Omental fat pad (tissue), 4 donors: ENCODE measurements at places on chromosomes 12 and 14.

GRCh38 chr12:88993651-88994050, 358.6 kb downstream of the DUSP6 start:
- no peak for DNase-seq

- no peak for DNase-seq
Measured at GRCh38 chr14:38255673-38256532, at the start of gene CLEC14A. Gene CLEC14A, minus strand, starts transcription at chr14:38256093. Its CDS starts 71 bp downstream, at chr14:38256022.

DNA sequence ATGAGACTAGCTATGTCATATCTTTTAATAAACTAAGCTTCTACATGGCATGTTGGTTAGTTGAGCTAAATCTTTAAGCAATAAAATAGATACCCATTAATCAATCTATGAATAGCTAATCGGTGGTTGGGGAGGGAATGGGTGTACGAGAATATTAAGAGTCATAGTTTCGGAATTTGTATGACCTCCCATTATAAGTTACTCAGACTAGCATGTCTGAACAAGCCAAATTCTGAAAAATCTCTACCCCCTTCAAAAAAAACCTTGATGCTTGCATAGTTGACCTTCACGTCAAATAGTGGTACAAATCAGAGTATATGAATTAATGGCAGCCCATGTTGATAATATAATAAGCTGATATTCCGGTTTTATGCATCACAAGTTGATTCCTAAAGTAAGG, 60.0 kb downstream of the PLEKHG7 start:
- DNase-seq, result no peak

- DNase-seq, result no peak
Measured at GRCh38 chr14:78248501-78249090, 78.4 kb downstream of the NRXN3 start.

GRCh38 chr12:119615518-119616475, 22.2 kb downstream of the TMEM233 start:
- no peak for DNase-seq

- DNase-seq, result no peak
Measured at GRCh38 chr14:93100570-93100969, 15.2 kb downstream of the ITPK1 start.

DNA sequence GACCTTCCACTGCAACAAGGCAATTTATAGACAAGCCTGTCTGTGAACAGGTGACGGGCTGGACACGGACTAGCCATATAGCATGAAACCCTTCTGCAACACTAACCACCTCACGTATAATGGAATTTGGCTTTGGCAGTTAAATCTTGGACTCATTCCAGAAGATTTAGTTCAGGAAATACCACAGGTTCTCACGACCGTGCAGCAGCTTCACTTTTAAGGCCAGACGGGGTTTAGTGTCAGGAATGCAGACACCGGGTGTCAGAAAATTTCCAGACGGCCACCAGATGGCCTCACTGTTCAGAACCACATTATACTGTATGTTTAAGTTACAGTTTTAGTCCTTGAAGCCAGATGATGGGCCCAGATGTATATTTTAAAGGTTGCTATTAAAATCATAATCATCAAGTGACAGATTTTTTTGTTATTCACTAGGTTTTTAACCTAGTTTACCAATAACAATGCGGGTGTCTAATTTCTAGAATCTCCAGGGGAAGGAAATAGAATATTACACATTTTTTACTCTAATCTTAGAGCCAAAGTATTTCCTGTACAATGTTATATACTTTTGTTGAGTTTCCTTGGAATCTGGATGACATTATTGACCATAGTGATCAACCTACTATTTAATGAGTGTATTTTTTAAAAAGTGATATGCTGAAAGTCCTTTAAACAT, 90.5 kb upstream of the TMPO start:
- DNase-seq, result no peak

DNA sequence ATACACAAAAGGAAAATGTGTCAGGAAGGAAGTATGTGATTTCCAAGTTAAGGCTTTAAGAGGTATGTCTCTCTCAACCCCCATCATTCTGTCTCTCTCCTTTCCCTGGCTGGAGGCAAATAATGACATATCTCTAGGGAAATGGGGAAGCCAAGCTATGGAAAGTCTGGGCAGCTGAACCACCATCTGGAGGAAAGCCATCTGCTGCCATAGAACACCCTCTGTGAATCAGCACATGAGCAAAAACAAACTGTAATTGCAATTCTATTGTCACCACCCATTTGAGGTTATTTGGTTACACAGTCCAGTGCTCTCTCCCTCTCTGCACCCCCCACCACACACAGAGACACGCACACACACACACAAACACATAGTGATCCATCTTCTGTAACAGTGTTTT, 766.2 kb downstream of the FLRT2 start:
- DNase-seq, result no peak

DNA sequence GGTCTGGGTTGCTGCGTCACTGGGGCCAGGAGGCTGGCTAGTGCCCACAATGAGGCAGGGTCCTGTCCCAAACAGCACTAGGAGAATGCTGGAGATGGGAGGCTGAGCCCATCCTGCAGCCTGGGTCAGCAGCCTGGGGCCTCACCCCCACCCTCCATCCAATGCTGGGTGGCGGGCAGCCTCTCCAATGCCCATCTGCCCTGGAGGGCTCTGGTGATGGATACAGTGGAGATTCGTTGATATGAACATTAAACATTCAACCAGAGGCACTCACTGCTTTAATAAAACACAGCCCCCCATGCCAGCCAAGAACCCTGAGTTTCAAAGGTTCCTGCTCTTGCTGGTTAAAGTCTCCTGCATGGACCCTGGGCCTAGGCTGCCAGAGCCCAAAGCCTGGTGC, 19.5 kb upstream of the HHIPL1 start:
- no peak for DNase-seq

- DNase-seq, result no peak
Measured at GRCh38 chr12:14416658-14417057, 51.2 kb downstream of the ATF7IP start.

- DNase-seq, result no peak
Measured at GRCh38 chr14:20836668-20837338, 34.2 kb upstream of the RNASE1 start.

DNA sequence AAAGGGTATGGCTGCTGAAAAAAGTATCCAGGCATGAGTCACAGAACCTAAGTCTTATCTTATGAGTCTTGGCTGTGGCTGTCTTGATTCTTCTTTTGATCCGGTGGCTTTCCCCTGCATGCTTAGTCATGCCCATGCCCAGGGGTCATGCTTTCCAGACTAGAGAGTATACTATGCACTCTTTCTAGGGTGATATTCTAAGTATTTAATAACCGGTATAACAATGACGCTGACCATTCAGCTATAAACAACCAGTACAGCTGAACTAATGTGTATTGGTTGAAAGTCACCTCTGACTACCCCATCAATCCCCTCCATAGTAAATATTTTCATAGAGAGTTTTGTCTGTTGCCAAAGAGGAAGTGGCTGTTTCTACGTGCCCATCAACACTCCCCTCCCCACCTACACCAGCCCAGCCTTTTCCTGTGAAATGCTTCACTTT, 34.7 kb upstream of the NRXN3 start:
- DNase-seq, result no peak

DNA sequence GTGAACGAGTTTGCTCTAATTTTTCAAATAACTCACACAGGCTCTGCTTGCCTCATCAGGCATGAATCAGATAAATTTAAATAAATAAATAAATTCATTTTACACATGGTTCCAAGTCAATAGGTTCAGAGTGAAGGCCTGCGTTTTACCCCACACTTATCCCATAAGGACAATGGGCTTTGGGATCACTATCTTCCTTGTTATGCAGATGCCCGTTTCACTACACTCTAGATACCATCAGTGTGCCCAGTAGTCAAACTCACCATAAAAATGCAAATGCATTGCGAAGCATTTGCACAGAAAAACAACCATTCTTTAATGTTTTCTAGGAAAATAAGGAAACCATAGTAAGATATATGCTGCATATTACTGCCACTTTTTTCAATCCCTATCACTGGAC, 155.9 kb upstream of the CCDC196 start:
- no peak for DNase-seq

GRCh38 chr14:38211255-38211735, 3.6 kb downstream of the SSTR1 start:
- DNase-seq, result no peak

DNA sequence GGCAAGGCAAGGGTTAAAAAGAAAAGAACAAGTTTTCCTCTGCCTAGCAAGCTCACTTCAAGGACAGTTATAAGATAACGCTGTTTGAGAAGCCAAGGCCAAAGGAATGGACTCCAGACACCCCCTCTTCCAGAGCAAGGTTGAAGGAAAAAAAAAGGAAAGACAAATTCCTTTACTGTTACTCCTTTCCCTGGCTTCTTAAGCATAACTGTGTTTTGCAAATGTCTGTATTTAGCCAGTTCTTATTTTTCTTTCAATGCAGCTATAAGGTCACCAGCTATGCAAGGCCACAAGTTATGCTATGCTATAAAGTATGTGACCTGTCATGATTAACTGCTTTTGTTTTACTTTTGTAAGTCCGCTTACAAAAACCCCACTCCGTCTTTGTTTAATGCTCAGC, 26.6 kb downstream of the ZNF410 start:
- DNase-seq, result no peak

DNA sequence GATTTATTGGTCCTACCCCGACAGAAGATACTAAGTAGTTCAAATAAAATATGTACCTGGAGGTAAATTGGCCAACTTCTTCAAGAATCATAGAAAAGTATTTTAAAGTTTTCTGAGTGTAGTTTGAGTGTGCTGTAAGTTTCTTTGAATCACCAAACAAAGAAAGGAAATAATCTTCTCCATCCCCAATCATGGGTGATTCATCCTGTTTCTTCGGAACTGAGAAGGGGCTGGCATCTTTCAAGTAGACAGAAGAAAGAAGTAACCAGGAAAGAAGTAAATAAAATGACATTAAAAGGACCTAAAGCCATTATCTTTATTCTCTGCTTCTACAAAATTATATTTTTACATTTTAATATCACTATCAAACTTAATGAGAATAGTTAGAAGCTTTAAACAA, 6.8 kb downstream of the LMNTD1 start:
- DNase-seq, result no peak

GRCh38 chr14:77221241-77221871, 39.8 kb downstream of the TMEM63C start:
- no peak for DNase-seq

DNA sequence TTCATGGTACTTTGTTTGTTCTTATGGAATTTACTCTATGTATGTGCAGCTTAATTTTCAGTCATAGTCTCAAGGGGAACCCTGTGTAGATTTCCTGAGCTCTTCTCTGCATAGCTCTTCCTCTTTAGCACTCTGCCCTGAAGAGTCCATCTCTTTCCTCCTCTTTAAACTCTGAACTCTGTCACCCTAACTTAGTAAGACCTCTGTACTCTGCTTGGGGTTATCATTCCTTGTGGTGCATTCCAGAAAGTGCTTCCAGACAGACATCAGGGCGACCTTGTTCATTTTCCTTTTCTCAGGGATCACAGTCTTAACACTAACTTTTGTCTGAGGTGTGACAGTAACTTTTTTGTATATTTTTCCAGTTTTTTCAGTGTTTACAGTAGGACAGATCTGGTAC, 179.3 kb downstream of the RAD51B start:
- no peak for DNase-seq

DNA sequence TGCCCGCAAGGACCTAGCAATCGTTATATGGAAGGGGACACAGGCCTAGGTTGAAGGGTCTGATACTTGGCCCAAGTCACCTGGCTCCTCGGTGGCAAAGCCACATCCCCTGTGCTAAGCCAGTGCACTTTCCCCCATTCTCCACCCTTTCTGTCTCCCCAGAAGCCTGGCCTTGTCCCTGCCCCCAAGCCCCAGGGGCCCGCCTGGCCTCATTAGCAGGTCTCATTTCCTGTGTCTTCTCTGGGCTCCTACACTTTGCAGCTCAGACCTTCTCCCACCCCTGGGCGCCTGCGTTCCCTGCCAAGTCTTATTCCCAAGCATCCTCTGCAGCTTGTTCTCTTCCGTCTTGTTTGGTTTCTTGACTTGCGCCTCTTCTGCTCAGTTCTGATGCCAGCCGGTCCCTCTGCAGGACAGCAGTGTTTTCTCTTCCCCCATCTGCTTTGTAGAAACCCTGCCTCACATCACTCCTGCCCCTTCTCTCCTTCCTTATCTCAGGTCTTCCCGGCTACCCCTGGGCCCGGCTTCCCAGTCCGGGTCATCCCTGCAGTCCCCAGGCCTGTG, 66.7 kb downstream of the SLC24A4 start:
- no peak for DNase-seq

- no peak for DNase-seq
Measured at GRCh38 chr14:33808187-33808586, 142.7 kb downstream of the EGLN3 start.

GRCh38 chr14:54105406-54105805, 148.8 kb upstream of the BMP4 start:
- no peak for DNase-seq

DNA sequence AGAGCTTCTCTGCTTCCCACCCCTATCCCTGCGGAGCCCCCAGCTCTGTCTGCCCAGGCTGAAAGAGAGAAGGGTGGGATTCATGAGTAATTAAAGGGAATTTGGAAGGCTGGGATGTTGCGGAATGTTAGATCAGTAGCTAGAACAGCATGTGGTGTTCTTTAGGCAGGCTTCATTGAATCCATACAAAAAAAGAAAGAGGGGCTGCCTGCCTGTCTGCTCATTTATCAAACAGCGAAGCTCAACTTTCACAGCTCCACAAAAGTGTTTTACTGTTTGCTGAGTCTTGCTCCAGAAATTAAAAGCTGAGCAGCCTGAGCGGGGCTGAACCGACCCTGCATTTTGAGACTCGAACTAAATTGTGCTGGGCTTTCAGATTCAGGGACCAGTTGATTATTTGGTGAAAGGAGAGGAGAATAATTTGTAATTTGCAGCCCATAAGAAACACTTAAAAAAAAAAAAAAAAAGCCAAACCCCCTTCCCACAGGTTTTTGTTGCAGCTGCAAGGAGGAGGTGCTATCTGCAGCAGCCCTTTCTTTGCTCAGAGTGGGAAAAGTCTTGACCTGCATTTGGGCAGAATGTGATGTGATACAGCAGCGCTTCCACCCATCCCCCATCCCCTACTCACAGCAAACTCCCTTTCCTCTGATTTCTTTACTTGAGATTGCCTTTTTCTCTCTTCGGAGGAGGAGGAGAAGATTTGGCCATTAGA, 89.7 kb downstream of the RFX4 start:
- no peak for DNase-seq

DNA sequence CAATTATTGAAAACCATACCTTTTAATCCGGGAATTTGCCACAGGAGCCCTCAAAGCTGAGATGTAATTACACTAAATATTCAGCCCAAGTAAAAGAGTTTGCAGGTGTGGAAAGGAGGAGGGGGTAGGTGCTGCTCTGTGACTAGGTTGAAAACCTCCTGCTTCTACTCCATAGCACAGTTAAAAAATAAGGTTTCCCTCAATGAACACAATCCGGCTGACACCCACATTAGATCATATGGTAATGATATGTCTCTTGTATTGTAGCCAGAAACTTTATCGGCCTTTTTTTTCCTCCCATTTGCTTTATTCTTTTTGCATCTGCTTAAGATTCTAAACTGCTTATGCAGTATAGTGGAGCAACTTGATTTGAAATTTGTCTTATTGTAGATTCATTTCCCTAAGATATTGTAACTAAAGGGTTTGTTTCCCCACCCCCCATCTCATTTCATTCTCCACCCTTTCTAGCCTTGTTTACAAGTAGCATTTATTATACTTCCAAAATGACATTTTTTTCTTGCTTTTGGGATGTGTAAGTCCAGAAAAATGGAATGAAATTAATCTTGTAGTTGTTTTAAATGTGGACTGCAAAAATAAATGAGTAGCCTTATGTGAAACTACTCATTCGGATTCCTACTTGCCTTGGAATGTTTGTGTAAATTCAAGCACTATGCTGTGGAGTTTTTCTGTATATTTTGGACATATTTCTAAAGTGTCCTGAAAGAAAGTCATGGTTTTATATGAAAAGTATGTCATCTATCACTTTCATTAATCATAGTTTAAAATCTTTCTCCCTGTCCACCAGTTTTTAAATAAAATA, at the start of gene DCN:
TSS of gene DCN (minus strand) at position 182 of the 820 bp plus-strand sequence. CDS start 4,265 bp downstream, outside the sequence.
- DNase-seq, result no peak

GRCh38 chr12:131008-131407, 64.4 kb downstream of the IQSEC3 start:
- DNase-seq, result no peak
